MM.1S (cell line): ENCODE measurements at places on chromosomes 2 and 18.

DNA sequence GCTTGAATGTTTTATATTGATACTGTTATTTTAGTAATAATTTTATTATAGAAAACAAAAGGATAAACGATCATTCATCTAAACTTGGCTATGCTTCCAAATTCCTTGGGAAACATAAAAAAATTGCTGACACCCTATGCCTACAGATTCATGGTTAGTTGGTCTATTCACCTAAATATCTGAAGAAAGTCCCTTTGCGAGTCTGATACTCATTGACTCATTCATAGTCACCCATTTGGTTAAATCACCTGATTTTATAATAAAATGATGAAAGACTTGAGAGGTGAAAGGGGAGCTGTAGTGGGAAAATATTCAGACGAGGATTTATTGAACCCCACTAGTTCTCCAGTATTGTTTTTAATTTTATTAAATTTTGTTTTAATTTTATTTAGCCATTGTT is 112.0 kb downstream of the PTPN4 start:
- no peak for DNase-seq

DNA sequence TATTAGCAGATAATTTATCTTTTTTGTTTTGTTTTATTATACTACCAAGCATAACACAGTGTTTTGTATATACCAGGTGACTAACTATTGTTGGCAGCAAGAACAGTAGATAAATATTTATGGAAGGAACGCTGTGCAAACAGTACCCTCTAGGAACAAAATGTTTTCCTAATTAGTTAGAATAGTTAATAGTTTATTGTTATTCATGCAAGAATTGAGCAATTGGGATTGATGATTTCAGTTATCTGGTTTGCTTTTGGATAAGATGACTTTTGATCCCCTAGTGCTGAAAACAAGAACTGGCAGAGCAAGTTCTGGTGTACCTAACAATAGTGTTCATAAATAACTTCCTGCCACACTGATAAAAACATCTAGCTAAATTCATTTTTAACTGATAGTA is 323.3 kb downstream of the TGIF1 start:
- DNase-seq = no peak

- DNase-seq = no peak
These were observed 46.2 kb upstream of the SMAD7 start for GRCh38 chr18:48996901-48997463.

GRCh38 chr2:238563551-238563950 is 136.8 kb downstream of the ASB1 start:
- no peak for DNase-seq

GRCh38 chr2:56009758-56010458 is 86.3 kb upstream of the EFEMP1 start:
- DNase-seq = peak; percentile 49

DNA sequence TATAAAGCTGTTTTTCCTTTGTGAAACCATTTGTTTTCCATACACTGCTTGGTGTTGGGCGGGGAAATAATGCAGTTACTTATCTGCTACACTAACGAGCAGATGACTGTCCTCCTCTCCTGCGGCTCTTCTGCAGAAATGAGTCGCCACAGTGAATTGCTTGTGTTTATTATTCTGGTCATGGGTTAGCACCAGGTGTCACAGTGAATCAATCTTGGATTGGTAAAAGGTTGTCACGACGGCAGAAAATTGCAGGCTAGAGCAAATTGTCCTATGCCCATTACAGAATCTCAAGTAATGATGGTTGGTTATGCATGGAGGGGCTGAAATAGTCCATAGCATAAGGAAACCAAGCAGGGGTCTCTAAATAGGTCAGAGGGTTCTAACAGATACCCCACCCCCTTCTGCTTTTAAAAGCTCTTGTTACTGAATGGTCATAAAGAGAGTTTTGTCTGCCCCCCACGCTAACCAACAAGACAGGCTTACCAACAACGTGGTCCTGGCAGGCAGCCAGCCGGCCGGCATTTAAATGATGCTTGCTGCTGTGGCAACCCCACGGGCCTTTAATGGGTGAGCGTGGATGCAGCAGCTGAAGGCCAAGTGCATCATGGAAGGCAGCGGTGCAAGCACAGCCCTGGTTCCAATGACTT is 29.5 kb downstream of the RAB31 start:
- DNase-seq = no peak

DNA sequence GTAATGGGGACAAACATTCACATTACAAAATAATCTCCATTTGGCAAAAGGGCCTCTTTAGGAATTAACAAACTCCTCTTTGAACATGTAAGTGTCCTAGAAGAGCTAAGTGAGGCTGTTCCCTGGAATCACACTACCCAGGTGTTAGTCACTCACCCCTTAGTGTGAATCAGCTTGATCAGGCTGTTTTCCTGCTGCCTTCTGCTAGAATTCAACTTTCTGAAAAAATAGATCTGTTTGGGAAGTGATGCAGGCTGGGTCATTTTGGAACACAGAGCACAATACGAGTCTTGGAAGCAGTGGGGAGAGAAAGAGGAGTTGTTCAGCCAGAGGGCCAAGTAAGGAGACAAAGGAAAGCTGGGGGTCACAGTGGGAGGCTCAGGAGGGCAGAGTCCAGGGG is 40.0 kb downstream of the TTC32 start:
- DNase-seq = no peak

DNA sequence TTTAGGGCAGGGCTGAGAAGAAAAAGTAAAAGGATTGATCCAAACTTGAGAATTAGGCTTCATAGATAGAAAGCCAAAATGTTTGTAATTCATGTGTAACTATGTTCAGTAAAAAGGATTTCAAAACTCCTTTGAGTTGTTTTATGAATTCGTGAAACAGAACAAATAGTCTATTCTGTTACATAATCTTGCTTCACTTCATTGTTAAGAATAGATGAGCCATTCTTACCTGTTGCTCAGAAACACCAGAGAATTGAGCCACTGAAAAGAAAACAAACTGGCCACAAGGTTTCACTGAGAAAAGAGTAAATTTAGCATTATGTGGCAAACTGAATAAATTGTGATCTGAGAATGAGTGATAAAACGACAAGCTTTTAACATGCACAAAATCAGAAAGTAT is 4.5 kb upstream of the ITPRID2 start:
- no peak for DNase-seq

- DNase-seq = no peak
These were observed 14.5 kb upstream of the FOSL2 start for GRCh38 chr2:28377984-28378678.

- no peak for DNase-seq
These were observed 95.0 kb upstream of the CCDC68 start for GRCh38 chr18:55054021-55054990.

- no peak for DNase-seq
These were observed 291.3 kb upstream of the REG3G start for GRCh38 chr2:78734221-78734620.

DNA sequence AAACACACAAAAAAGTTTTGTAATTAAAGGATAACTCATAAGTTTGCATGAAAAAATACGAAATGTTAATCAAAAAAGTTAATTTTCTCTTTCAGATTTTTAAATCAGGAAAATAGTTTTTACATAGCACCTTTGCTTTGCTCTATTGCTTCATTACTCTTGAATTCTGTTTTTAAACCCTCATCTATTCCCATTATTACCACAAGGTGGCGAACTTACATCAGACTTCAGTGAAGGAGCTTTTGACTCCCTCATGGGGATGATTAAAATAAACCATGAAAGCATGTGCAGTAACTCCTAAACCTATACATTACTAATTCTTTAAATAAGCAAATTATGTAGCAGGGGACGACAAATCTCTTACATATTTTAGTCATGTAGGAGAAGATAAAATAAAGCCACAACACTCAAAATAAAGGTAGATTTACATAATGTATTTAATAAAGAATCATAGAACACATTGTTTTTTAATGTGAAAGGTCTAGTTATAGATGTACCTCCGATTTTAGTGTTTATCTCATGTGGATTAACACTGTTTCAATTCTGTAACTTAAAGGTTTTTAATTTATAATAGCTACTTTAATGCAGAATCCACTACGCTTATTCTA is 105.2 kb downstream of the NETO1 start:
- peak; percentile 72 for DNase-seq

DNA sequence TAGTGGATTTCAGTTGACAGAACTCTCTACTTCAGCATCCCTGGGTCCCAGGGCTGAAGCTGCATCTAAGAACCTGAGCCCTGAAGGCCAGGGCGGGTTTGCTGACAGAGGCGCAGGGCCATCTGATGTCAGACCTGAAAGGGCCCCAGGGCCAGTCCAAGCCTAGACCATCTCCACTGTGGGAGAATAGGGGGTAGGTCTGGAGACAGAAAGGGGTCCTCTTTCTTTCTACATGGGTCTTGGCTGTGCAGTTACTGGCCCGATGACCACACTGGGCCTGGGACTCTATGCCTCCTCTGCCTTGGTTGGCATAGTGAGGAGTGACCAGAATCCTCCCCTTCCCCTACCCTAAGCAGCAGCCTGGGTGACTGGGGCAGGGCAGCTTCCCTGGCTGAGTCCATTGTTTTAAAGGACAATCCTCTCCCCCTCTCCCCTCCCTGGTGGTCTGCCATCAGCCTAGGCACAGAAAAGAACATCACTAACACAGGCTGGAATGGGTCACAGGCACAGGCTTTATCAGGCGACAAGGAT is 34.5 kb downstream of the HS1BP3 start:
- DNase-seq = no peak

DNA sequence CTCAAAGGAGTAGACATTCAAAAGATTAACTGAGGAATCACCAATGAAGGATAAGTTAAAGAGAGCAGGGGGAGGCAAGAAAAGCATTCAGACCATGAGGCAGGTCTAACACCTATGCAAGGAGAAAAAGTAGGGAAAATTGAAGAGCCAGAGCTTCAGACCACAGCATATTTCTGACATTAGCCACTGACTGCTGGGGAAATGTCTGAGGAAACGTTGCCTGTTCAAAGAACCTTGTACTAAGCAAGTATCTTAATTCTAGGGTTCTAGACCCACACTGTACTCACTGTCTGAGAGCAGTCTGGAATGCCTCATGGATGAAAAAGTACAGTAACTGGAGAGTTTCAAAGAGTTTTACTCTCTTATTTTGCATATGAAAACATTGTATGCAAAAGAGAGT is 39.5 kb upstream of the TFPI start:
- no peak for DNase-seq

DNA sequence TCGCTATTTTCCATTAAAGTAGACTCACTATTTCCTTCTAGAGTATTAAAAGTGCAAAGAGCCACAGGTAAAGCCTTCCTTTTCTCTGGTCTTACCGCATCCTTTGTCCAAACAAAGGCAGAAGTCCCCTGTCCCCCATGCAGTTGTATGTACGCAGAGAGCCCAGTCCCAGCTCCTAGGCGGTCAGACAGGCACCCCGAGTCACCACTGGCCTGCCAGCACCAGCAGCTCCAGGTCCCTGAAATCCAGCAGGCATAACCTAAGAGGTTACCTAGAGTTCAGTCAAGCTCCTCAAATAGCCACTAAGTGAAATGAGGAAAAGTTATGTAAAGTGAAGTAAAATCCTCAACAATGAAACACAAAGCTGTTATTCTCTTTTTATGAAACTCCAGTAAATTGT is 60.4 kb upstream of the TWIST2 start:
- no peak for DNase-seq

DNA sequence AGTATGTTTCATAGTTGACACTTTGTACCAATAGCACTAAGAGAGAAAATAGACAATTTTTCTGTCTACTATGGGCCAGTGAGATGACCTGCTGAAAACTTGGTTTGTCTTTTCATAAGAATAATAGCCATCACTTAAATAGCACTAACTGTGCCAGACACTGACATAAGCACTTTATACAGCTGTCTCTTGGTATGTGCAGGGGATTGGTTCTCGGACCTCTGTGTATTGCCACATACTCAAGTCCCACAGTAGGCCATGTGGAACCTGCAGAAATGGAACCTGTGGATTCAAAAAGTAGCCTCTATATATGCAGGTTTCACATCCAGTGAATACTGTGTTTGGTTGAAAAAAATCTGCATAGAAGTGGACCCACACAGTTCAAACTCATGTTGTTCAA is 126.7 kb downstream of the XRCC5 start:
- DNase-seq = no peak

DNA sequence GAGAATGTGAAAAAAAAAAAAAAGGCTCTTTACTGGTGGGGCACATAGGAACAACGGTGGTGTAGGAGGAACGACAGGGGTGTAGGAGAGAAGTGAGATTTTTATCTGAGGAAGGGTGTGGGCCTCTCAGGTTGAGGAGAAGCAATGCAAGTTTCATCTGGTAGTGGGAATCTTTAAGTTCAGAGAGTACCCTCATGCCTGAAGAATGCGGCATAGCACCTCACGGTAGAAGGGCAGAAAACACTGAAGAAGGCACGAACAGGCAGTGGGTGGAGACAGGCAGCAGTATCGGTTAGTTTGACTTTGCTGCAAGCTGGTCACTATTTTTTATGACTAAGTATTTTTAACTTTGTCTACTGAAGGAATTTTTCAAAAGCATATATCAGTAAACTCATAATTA is 52.2 kb upstream of the TSPYL6 start:
- no peak for DNase-seq

DNA sequence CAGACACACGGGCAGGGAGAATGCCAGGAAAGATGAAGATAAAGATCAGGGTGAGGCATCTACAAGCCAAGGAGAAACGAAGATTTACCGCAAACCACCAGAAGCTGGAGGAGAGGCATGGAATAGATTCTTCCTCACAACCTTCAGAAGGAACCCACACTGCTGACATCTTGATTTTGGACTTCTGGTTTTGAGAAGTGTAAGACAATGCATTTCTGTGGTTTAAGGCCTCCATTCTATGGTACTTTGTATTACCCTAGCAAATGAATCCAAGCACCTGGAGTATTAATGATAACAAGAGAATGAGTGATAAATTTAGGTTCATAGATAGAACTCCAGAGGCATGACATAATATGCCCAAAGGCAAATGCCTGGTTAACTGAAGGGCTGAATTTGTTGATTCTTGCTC is 11.8 kb upstream of the FN1 start:
- DNase-seq = no peak

DNA sequence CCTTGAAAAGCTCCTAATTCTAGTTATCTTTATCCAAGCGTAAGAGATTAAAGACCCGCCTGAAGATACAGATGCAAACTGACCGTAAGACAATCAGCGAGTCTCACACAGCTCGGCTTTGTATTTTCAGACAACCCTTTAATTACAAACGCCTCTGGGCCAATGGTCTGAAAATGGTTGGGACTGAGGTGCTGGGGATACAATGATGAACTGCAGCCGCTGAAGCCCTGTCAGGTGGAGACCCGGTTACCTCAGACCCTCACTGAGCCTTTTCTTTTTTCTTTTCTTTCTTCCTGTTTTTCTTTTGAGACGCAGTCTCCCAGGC is 715 bp upstream of the CFAP36 start:
- DNase-seq = peak; percentile 24

- DNase-seq = no peak
These were observed 142.2 kb downstream of the PKP4 start for GRCh38 chr2:158598862-158599517.

DNA sequence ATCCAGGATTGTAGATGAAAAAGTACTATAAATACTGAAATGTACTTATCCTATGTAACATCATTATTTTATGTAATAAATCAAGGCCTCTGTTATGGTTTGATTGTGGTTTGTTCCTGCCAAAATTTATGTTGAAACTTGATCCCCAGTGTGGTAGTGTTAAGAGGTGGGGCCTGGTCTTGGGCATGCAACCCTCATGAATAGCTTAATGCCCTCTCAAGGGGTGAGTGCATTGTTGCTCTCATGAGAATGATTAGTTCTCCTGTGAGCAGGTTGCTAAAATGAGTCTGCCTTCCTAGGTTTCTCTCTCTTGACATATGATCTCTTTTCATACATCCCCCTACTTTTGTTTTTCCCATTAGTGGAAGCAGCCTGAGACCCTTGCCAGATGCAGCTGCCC is 915.4 kb downstream of the TSN start:
- no peak for DNase-seq
